RKO (cell line): ENCODE measurements at places on chromosomes 1 and 21.
A peak's percentile ranks its signal among the peaks of the same experiment; 100 is the strongest.

- DNase-seq: no peak
Observed at GRCh38 chr21:44979687-44980561, 40.1 kb downstream of the SLX9 start.

- no peak for DNase-seq
Observed at GRCh38 chr1:230441183-230442029, 15.3 kb upstream of the PGBD5 start.

- DNase-seq: no peak
Observed at GRCh38 chr1:106178791-106179190, 877.7 kb upstream of the PRMT6 start.

DNA sequence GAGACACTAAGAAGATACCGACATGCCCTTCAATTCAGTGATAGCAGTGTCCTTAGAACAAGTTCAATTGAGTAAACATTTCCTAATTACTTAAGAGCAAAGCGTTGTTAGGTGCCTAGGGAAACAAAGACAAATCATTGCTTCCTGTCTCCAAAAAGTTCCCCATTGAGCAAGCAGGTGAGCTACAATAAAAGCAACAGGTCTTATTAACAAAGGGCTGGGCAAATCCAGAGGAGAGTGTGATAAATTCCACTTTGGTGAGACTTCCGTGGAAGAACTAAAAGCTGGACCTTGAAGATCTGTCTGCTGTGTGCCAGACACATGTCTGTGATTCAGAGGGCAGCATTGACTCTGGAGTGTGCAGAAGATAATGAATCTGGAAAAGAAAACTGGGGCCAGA is 1.9 kb upstream of the TUT4 start:
- DNase-seq: no peak

DNA sequence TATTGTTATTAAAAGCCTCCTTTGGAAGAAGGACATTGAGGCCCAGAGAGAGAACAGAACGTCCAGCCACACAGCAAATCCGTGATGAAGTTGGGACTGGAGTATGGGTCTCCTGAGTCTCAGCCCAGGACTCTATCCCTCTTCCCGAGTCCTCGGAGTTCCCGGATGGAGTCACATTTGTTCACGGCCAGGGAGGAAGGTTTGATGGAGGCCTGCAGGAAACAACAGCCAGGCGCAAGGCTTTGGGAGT is 357 bp upstream of the TXLNA start:
- no peak for DNase-seq

- DNase-seq: no peak
Observed at GRCh38 chr1:201791779-201792173, 37.2 kb upstream of the IPO9 start.

GRCh38 chr1:154944401-154945159 is 8.1 kb upstream of the PMVK start:
- no peak for DNase-seq

DNA sequence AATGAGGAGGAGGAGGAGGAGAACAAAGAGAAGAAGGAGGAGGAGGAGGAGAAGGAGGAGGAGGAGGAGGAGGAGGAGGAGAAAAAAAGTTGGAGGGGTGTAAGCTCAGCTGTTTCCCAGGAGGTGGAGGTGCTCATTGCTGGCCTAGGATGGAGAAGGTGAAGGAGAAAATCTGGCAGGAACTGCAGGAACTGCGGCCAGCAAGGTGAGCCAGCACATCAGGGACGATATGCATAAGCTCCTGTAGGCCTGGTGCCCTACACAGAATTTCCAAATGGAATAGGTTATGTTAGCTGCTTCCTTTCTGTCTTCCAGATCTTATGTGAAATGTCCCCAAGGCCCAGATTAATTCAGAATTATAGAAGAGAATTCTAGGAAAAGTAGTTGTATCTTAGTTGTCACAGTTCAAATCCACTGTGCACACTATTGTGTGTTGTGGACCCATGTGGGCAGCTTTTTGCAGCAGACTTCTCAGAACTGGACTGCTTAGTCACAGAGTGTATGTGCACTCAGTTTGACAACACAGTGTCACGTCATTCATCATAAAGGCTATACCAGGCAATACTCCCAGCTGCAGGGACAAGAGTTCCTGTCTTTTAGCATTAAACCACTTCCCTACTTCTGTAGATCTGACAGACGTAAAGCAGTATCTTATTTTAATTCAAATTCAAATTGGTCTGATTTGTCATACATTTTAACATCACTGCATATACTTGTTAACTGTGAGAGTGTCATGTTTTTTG is 303.7 kb downstream of the HLX start:
- peak; percentile 4 for DNase-seq
